A549 treated with RU486 at 1 μM for 4 hours (cell line): ENCODE measurements at places on chromosomes 5 and 9. TPM values are rescaled to one million over a fixed set of nuclear protein-coding genes. Genes with fewer than 3 reads are reported as not detected.

ANKRD55 gene
- total RNA-seq: not detected in 5 replicates

PKN3 gene
- 11.0 to 16.7 TPM (median 14.9 TPM) in 5 replicates for total RNA-seq

SLC25A2 gene
- not detected in 5 replicates for total RNA-seq

SCGB3A2 gene
- not detected in 5 replicates for total RNA-seq

PCDHB16 gene
- 0.04 to 0.30 TPM (median 0.07 TPM) in 5 replicates for total RNA-seq

SLC22A5 gene
- total RNA-seq: 18.7 to 21.4 TPM (median 20.3 TPM) in 5 replicates

FAM193B gene
- total RNA-seq: 18.7 to 31.7 TPM (median 26.3 TPM) in 5 replicates

SLC46A2 gene
- not detected in 5 replicates for total RNA-seq

SPATA9 gene
- total RNA-seq: 0.42 TPM in 1 of 5 replicates, not detected in the others

MED7 gene
- 13.0 to 20.5 TPM (median 17.0 TPM) in 5 replicates for total RNA-seq

RASGEF1C gene
- 0.12 to 0.22 TPM (median 0.15 TPM) in 3 of 5 replicates, not detected in the others for total RNA-seq

CCNI2 gene
- total RNA-seq: 0.07 to 0.26 TPM (median 0.14 TPM) in 5 replicates

HMMR gene
- total RNA-seq: 14.0 to 31.4 TPM (median 28.9 TPM) in 5 replicates

SHOC1 gene
- total RNA-seq: not detected in 5 replicates

IL5 gene
- not detected in 5 replicates for total RNA-seq

UBE2R2 gene
- total RNA-seq: 43.9 to 50.7 TPM (median 49.9 TPM) in 5 replicates

PHF24 gene
- 0.12 to 0.31 TPM (median 0.20 TPM) in 4 of 5 replicates, not detected in the other for total RNA-seq

TLX3 gene
- not detected in 5 replicates for total RNA-seq

SPINK13 gene
- total RNA-seq: not detected in 5 replicates

SOX30 gene
- total RNA-seq: 0.06 to 0.09 TPM in 2 of 5 replicates, not detected in the others

GARIN3 gene
- total RNA-seq: not detected in 5 replicates

PRR16 gene
- total RNA-seq: 0.09 TPM in 1 of 5 replicates, not detected in the others

SMIM32 gene
- total RNA-seq: not detected in 5 replicates

CWC27 gene
- total RNA-seq: 12.7 to 19.0 TPM (median 15.6 TPM) in 5 replicates

SCGB3A1 gene
- not detected in 5 replicates for total RNA-seq

ANKRD20A1 gene
- 0.56 to 1.3 TPM (median 1.0 TPM) in 5 replicates for total RNA-seq

ACTBL2 gene
- 0.06 to 0.07 TPM in 2 of 5 replicates, not detected in the others for total RNA-seq

NR2F1 gene
- 3.6 to 6.0 TPM (median 4.9 TPM) in 5 replicates for total RNA-seq

CSF2 gene
- total RNA-seq: 0.27 to 0.79 TPM (median 0.50 TPM) in 5 replicates

BNIP1 gene
- total RNA-seq: 16.5 to 21.4 TPM (median 17.2 TPM) in 5 replicates

CCDC183 gene
- 0.28 to 0.49 TPM (median 0.32 TPM) in 5 replicates for total RNA-seq

HCN1 gene
- total RNA-seq: not detected in 5 replicates

LCN15 gene
- total RNA-seq: not detected in 5 replicates

RPL37 gene
- total RNA-seq: 2,694 to 3,305 TPM (median 2,740 TPM) in 5 replicates
